ENCODE measurements at places on chromosomes 12 and 14. TPM values are rescaled to one million over a fixed set of nuclear protein-coding genes. Genes with fewer than 3 reads are reported as not detected.

The ESR2 gene
- polyA plus RNA-seq: not detected

The GNG2 gene
- polyA plus RNA-seq: 16.5 TPM

The CPNE6 gene
- not detected for polyA plus RNA-seq

The ARG2 gene
- 5.8 TPM for polyA plus RNA-seq

The REP15 gene
- polyA plus RNA-seq: 1.5 TPM

GRCh38 chr12:54432815-54433164 is 13.7 kb upstream of the ITGA5 start:
- H3K36me3 ChIP-seq: no peaks in the 10 kb centered on the region
- no peak for DNase-seq
- H3K27me3 ChIP-seq: no peaks in the 10 kb centered on the region
- peaks cover 46% of the 10 kb centered on the region for H3K4me1 ChIP-seq
- no peak overlapping the region for H3K4me3 ChIP-seq

- H3K4me3 ChIP-seq: no peak overlapping the region
- H3K4me1 ChIP-seq: no peaks in the 10 kb centered on the region
- DNase-seq: no peak
- no peaks in the 10 kb centered on the region for H3K27me3 ChIP-seq
- no peak overlapping the region for H3K27ac ChIP-seq
These were observed 87.1 kb downstream of the FZD10 start for GRCh38 chr12:130249376-130249775.

GRCh38 chr14:80987235-80988032 is 32.0 kb downstream of the TSHR start:
- no peak overlapping the region for H3K27ac ChIP-seq
- H3K27me3 ChIP-seq: peaks cover 12% of the 10 kb centered on the region
- DNase-seq: peak; percentile 73
- no peak overlapping the region for H3K4me3 ChIP-seq
- no peaks in the 10 kb centered on the region for H3K36me3 ChIP-seq

- H3K36me3 ChIP-seq: no peaks in the 10 kb centered on the region
- peak overlapping the region; percentile 30 for H3K27ac ChIP-seq
- no peak overlapping the region for H3K4me3 ChIP-seq
- peak; percentile 71 for DNase-seq
- no peaks in the 10 kb centered on the region for H3K27me3 ChIP-seq
These were observed 843.2 kb downstream of the GALC start for GRCh38 chr14:87149583-87150354.

DNA sequence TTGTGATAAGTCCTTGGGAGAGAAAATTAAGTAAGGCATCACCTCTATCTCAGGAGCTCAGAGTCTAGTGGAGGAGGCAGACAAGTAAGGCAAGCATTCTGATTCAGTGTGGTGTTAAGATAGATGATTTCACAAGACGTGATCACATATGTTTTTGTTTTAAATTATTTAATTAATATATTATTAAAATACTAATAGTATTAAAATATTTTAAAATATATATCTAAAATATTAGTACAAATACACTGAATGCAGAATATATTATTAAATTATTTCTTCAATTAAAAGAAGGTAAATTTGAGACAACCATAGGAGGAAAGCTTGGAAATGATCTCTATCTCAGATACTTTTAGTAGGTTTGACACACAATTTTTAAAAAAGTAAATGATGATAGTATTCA is 51.5 kb upstream of the ANO4 start:
- no peaks in the 10 kb centered on the region for H3K27me3 ChIP-seq
- H3K4me1 ChIP-seq: no peaks in the 10 kb centered on the region
- no peaks in the 10 kb centered on the region for H3K36me3 ChIP-seq
- no peak for DNase-seq

- H3K4me3 ChIP-seq: no peak overlapping the region
- no peaks in the 10 kb centered on the region for H3K27me3 ChIP-seq
- H3K4me1 ChIP-seq: peaks cover 8% of the 10 kb centered on the region
- H3K27ac ChIP-seq: no peak overlapping the region
These were observed 97.6 kb upstream of the ZDHHC17 start for GRCh38 chr12:76666290-76666835.

DNA sequence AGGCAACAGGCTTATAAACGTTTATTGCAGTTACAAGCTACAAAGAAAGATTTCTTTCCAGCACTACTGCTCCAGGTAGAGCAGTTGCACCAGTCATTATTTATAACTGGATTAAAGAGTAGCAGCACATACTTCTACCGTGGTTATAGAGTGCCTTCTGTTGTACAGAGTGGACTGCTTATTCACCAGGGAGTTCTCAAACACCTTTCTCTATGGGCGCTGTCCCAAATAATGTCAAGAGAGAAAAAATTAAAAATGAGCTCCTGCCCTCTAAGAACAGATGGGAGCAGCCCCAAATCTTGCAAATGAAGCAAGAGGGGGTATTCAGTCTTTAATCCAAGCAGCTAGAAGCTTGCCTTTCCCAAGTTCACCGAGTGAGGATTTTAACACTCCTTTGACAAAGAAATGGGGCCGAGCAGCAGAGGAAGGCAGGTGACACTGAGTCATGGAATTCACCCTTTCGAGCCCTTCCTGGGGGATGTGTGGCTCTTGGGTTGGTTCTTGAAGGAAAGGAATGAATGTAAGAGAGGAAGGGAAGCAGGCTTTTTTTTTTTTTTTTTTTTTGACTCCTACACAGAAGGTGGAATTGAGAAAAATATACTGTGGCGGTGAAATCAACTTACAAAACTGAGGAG is 181.2 kb downstream of the PRKCH start:
- H3K36me3 ChIP-seq: no peaks in the 10 kb centered on the region
- no peak overlapping the region for H3K27ac ChIP-seq
- no peak for DNase-seq
- H3K4me3 ChIP-seq: no peak overlapping the region
- no peaks in the 10 kb centered on the region for H3K27me3 ChIP-seq

GRCh38 chr12:19938031-19938430 is 430.3 kb upstream of the PDE3A start:
- H3K27me3 ChIP-seq: no peaks in the 10 kb centered on the region
- no peak overlapping the region for H3K4me3 ChIP-seq
- H3K36me3 ChIP-seq: no peaks in the 10 kb centered on the region
- no peaks in the 10 kb centered on the region for H3K4me1 ChIP-seq
- DNase-seq: no peak

- no peak for DNase-seq
- no peaks in the 10 kb centered on the region for H3K27me3 ChIP-seq
- H3K4me3 ChIP-seq: no peak overlapping the region
- no peak overlapping the region for H3K27ac ChIP-seq
- H3K36me3 ChIP-seq: no peaks in the 10 kb centered on the region
These were observed 109.2 kb downstream of the GALC start for GRCh38 chr14:87883750-87884149.

GRCh38 chr14:22553445-22553844 is 35.6 kb downstream of the DAD1 start:
- peaks cover 18% of the 10 kb centered on the region for H3K4me1 ChIP-seq
- H3K27ac ChIP-seq: no peak overlapping the region
- no peak for DNase-seq
- no peak overlapping the region for H3K4me3 ChIP-seq
- H3K36me3 ChIP-seq: no peaks in the 10 kb centered on the region
- no peaks in the 10 kb centered on the region for H3K27me3 ChIP-seq

DNA sequence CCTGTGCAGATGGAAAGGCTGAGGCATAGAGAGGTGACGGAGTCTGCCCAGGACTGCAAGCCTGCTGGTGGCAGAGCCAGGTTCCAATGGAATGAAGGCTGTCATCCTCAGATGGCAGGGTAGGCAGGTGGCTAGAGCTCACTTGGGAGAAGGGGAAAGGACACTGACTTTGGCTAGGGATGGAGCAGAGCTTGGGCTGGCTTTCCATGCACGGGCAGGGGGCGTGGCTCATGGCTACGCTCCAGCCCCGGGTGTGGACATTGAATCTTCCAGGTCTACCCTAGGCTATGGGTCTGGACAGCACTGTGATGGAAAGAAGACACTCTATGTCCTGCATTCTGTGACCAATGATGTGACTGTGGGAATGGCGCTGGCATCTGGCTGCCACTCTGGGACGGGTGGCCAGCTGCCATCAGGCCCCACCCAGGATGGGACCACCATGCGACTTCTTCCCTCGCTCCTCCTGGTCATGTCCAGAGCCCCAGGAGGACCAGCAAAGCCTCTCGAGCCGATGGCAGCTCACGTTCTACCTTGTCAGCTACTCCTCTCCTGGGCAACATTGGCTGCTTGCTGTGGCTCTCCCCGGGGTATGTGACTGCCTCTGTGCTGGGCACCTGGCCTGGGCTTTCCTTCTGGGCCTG is 398.7 kb downstream of the TMEM121 start:
- H3K4me1 ChIP-seq: no peaks in the 10 kb centered on the region
- no peak for DNase-seq
- no peak overlapping the region for H3K4me3 ChIP-seq
- H3K27ac ChIP-seq: no peak overlapping the region
- no peaks in the 10 kb centered on the region for H3K27me3 ChIP-seq

DNA sequence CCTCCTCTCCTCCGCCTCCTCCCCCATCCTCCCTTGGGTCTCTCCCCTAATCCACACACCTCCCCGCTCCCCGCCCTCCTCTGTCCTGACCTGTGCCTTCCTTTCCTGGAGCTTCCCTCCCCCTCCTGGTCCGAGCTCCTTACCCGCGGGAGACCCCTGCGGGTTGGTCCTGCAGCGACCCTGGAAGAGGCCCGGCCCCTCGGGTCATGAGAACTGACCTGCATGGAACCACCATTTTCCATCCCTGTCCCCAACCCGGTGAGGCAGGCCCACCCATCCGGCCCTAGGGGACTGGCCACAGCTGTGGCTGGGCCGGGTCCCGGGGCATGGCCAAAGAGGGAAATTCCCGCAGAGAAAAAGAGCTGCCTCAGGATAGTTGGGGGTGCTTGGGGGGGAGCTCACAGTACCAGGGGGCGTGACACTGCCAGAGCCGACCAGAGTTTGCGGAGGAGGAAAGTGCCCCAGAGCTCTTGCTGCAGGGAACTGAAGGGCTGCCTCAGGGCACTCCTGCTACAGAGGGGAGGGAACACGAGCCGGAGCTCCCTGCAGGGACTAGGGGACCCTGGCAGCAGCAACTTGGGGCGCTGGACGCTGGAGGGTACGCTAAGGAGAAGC is 613 bp downstream of the ARHGEF40 start:
- peak overlapping the region; percentile 100 for H3K27ac ChIP-seq
- DNase-seq: peak; percentile 77
- peaks cover 1% of the 10 kb centered on the region for H3K36me3 ChIP-seq
- no peaks in the 10 kb centered on the region for H3K27me3 ChIP-seq

- no peaks in the 10 kb centered on the region for H3K36me3 ChIP-seq
- no peaks in the 10 kb centered on the region for H3K4me1 ChIP-seq
- H3K27ac ChIP-seq: no peak overlapping the region
- no peak overlapping the region for H3K4me3 ChIP-seq
- 0 out of 2 replicates have a peak, but pooled peaks cover 5% of the 10 kb centered on the region for H3K27me3 ChIP-seq
- DNase-seq: peak; percentile 41
These were observed 132.4 kb upstream of the PZP start for GRCh38 chr12:9340422-9341259.

- no peaks in the 10 kb centered on the region for H3K27me3 ChIP-seq
- H3K27ac ChIP-seq: no peak overlapping the region
- H3K36me3 ChIP-seq: no peaks in the 10 kb centered on the region
- no peak overlapping the region for H3K4me3 ChIP-seq
- DNase-seq: no peak
These were observed 76.0 kb upstream of the HMGA2 start for GRCh38 chr12:65748332-65748731.

- H3K4me1 ChIP-seq: peaks cover 14% of the 10 kb centered on the region
- no peaks in the 10 kb centered on the region for H3K27me3 ChIP-seq
- peak overlapping the region; percentile 93 for H3K27ac ChIP-seq
- DNase-seq: no peak
- peak overlapping the region; percentile 96 for H3K4me3 ChIP-seq
These were observed 657 bp downstream of the METAP2 start for GRCh38 chr12:95474660-95474958.

- no peak overlapping the region for H3K27ac ChIP-seq
- H3K4me3 ChIP-seq: no peak overlapping the region
- H3K27me3 ChIP-seq: no peaks in the 10 kb centered on the region
- no peak for DNase-seq
These were observed 45.1 kb upstream of the TRAF3 start for GRCh38 chr14:102731871-102732800.

DNA sequence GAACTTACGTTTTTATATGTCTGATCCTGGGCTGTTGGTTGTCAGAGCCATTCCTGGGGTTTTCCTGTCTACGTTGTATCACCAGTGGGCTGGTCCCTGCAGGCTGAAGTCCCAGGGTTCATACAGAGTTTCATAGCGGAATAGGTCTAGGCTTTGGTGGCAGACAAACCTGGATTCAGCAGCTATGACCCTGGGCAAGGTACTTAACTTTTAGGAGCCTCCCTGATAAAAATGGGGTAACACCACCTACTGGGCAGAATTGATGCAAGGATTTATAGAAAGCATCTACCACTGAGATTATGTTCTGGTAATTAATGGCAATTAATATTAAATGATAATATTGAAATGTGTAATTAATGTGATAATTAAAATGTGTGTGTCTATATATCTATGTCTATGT is 141.2 kb downstream of the SYNE2 start:
- H3K36me3 ChIP-seq: no peaks in the 10 kb centered on the region
- no peak for DNase-seq
- H3K27ac ChIP-seq: no peak overlapping the region
- no peaks in the 10 kb centered on the region for H3K27me3 ChIP-seq
- H3K4me3 ChIP-seq: no peak overlapping the region
- H3K4me1 ChIP-seq: no peaks in the 10 kb centered on the region

- no peaks in the 10 kb centered on the region for H3K27me3 ChIP-seq
- no peak overlapping the region for H3K4me3 ChIP-seq
- no peaks in the 10 kb centered on the region for H3K36me3 ChIP-seq
- DNase-seq: no peak
- no peak overlapping the region for H3K27ac ChIP-seq
These were observed 120.3 kb downstream of the VRK1 start for GRCh38 chr14:96917442-96917963.

DNA sequence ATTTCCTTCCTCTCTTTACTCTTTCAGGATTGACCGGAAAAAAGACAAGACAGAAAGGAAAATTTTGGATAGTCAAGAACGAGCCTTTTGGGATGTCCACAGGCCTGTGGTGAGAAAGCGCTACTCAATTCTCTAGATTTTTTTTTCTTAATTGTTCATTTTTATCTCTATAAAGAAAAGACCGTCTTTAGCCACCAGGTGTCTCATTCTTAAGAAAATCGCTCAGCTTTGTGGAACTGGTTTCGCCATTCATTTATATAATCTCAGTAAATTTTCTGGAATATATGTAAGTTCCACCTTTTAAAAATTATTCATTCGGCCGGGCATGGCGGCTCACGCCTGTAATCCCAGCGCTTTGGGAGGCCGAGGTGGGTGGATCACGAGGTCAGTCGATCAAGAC is 421.1 kb downstream of the DPF3 start:
- no peak overlapping the region for H3K27ac ChIP-seq
- H3K27me3 ChIP-seq: peaks cover 46% of the 10 kb centered on the region
- no peaks in the 10 kb centered on the region for H3K36me3 ChIP-seq
- H3K4me3 ChIP-seq: no peak overlapping the region
- peak; percentile 23 for DNase-seq

- no peak overlapping the region for H3K4me3 ChIP-seq
- H3K27ac ChIP-seq: no peak overlapping the region
- H3K27me3 ChIP-seq: no peaks in the 10 kb centered on the region
- H3K36me3 ChIP-seq: no peaks in the 10 kb centered on the region
- peaks cover 6% of the 10 kb centered on the region for H3K4me1 ChIP-seq
These were observed 870 bp upstream of the TBPL2 start for GRCh38 chr14:55441286-55441685.

- no peak overlapping the region for H3K27ac ChIP-seq
- H3K4me1 ChIP-seq: peaks cover 28% of the 10 kb centered on the region
- peaks cover 15% of the 10 kb centered on the region for H3K36me3 ChIP-seq
- no peak overlapping the region for H3K4me3 ChIP-seq
- DNase-seq: no peak
These were observed 125.5 kb downstream of the GPR135 start for GRCh38 chr14:59339524-59340330.
